CD4-positive, alpha-beta T cell treated with Interleukin-17A for 4 hours (primary cell): ENCODE measurements at places on chromosomes 4 and X.

GRCh38 chrX:56986138-56986537 is 9.2 kb downstream of the SPIN3 start:
- DNase-seq, result no peak

DNA sequence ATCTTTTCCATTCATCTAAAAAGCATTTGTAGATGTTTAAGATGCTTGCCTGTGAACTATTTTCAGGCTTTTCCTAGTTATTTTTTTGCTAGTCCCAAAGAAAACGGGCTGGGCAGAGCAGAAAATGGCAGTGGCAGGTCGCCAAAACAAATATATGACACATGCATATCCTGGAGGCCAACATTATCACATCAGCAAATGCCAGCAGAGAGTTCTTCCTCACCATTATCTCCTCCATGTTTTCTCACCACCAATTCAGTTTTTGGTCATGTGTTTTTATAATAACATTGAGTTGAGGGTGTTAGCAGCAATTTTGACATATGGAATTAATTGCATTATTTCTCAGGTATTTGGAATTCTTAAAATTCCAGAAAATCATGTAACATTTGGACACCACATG is 97.9 kb upstream of the EOLA2 start:
- DNase-seq, result no peak

GRCh38 chr4:104549736-104550135 is 55.0 kb upstream of the CXXC4 start:
- no peak for DNase-seq

GRCh38 chrX:12954981-12955380 is 19.9 kb upstream of the TMSB4X start:
- peak; percentile 35 for DNase-seq

DNA sequence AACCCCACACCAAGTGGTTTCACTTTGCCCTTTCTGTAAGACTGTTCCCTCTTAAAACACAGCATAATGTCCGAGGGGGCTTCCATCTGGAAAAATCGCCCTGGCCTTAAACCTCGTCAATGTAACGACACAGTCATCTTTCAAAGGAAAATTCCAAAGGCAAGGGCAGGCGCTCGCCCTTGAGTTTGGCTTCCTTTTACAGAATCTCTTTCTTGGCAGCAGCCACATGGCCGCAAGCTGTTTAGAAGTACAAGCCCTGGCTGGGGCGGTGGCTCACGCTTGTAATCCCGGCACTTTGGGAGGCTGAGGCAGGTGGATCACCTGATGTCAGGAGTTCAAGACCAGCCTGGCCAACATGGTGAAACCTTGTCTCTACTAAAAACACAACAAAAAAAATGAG is 27.1 kb upstream of the GRPEL1 start:
- DNase-seq, result no peak

DNA sequence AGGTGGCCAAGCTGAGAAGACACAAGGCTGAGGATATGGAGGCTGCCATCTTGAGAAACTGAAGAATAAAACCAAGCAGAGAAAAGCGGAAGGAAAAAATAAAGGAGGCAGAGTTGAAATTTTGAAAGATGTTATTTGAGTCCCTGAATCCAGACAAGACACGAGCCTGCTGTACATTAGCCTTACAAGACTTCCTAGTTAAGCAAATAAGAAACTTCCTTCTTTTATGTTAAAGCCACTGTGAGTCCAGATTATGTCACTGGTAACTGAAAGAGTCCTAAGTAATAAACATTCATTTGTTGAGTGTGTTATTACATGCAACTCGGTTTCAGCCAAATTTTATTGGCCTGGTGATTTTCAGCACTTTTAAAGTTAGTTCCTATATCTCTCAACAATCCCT is 30.4 kb downstream of the DRD5 start:
- no peak for DNase-seq

DNA sequence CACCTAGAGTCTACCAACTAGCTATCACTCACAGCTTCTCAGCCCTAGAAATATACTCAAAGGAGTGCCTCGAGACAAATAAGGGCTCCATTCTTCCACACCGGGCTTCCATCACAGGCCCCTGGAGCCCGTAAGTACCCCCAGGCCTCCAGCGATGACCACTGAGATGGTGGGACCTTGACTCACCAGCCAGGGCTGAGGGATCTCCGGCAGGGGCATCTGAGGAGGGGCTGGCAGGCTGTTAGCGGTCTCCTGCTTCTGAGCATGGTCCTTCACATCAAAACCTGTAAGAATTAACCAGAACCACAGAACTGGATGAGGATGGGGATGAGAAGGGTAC is 71.3 kb downstream of the AFAP1 start:
- DNase-seq, result no peak

GRCh38 chr4:21780148-21780547 is 168.4 kb downstream of the KCNIP4 start:
- no peak for DNase-seq

GRCh38 chr4:46388857-46389256 is 1.1 kb downstream of the GABRA2 start:
- no peak for DNase-seq

DNA sequence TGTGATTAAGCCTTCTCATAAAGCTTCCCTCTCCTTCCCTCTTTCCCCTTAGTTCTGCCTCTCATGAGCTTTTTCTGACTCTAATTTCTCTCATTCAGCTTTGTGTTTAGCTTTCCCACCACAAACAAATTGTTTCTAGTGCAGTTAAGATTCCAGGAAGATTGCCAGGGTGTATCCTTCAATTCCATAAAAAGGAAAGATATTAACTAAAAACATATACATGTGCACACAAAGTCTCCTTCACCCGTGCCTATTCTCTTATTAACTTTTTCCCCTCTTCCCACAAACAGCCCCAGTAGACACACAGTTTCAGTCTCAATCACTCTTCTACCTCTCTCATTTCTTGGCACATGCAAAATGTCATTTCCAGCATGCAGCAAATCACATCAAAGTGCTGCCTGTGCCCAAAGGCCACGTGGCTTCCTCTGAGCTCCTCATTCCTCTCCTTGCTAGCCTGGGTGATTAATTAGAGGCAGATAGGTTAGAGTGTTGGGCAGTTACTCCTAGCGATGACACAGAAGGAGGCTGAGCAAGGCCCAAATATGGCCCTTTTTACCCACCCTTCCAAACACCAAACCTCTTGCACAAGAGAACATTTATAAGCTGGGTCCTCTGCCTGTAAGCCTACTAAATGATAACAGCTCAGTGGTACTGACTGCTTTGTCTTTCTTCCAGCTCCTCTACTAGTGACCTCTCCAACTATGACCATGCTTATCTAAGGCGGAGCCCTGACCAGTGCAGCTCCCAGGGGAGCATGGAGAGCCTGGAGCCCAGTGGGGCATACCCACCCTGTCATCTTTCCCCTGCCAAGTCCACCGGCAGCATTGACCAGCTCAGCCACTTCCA is 159.6 kb downstream of the SOWAHB start:
- no peak for DNase-seq

DNA sequence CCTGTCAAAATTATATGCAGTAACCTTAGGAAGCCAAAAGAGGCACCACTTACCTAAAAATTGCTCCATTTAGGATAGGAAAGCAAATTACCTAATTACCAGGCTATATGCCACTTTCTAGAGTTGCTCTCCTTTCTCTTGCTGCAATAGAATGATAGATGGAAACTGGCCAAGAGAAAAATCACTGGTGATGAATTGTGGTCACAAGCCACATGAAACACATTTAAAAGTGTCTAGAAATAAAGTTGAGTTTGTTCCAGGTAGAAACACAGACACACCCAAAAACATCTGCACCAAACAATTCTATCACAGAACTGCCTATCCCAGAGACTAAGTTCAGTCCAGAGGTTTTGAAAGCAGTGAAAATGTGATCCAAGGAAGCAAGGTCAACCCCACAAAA is 337.7 kb downstream of the PCDH19 start:
- no peak for DNase-seq

DNA sequence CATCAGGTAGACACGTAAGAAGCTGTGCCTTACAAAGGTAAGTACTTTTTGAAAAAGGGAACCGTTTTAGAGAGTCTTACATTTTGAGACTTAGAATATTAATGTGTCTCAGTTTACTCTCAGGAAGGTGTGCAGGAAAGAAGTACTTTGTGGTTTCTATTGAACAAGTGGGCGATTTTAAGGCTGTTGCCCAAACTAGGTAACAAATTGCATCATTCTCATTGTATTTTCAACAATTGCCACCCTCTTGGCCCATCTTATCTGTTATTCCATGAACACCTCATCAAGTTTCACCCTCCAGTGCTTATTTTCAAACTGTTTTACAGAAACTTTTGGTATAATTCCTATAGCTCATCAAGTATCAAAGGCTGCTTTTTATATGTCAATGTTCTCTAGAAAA is 158.3 kb downstream of the SLC4A4 start:
- no peak for DNase-seq
